ENCODE measurements at places on chromosomes 5 and 9.

- no peak for DNase-seq
Observed at GRCh38 chr5:131810510-131811249, 13.9 kb upstream of the FNIP1 start.

DNA sequence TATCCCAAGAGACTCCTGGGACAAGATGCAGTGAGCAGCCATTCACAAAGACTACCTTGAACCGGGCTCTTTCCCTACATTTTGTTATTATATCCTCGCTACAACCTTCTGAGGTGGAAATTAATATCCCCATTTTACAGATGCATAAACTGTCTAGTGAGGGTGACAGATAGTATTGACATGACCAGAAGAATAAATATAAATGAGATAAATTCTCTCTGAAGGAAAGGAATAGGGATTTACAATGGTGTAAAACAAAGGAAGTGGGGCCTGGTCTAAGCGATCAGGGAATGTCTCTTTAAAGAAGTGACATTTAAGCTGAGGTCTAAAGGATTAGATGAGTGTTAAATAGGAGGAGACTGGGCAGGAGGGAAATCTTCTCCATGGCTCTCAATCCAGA is 43.5 kb upstream of the KCNMB1 start:
- DNase-seq = no peak

GRCh38 chr9:112061152-112061740 is 113.9 kb downstream of the SUSD1 start:
- DNase-seq = no peak

GRCh38 chr9:125650271-125650737 is 56.7 kb downstream of the MAPKAP1 start:
- DNase-seq = no peak

- no peak for DNase-seq
Observed at GRCh38 chr9:133144904-133145851, 18.5 kb downstream of the GBGT1 start.

DNA sequence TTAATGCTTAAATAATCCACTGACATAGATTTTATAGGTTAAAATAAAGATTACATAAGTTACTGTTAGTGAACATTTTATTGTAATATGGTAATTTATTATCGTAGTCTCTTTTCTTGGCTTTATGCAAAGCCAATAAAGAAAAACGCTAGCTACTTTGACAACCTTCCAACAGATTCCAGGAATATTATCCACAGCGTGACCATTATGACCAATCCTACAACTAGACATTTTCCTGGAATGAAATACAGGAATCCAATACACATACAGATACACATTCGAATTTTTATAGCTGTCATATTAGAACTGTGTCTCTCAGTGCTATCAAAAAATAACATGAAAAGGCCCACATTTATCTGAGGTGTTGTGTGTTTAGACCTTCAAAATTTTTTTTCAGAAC is 13.1 kb downstream of the RPS23 start:
- no peak for DNase-seq
